ENCODE measurements at places on chromosomes 16 and 17.

- DNase-seq = no peak
Observed at GRCh38 chr17:72569148-72569946, 448.5 kb downstream of the SOX9 start.

- DNase-seq = no peak
Observed at GRCh38 chr16:67392301-67393059, 818 bp downstream of the TPPP3 start.

GRCh38 chr17:32492648-32493289 is 6.0 kb downstream of the CDK5R1 start:
- no peak for DNase-seq

GRCh38 chr16:89784406-89784805 is 32.0 kb downstream of the FANCA start:
- DNase-seq = no peak

- DNase-seq = peak; percentile 54
Observed at GRCh38 chr17:18980682-18981334, 23.8 kb downstream of the FAM83G start.

DNA sequence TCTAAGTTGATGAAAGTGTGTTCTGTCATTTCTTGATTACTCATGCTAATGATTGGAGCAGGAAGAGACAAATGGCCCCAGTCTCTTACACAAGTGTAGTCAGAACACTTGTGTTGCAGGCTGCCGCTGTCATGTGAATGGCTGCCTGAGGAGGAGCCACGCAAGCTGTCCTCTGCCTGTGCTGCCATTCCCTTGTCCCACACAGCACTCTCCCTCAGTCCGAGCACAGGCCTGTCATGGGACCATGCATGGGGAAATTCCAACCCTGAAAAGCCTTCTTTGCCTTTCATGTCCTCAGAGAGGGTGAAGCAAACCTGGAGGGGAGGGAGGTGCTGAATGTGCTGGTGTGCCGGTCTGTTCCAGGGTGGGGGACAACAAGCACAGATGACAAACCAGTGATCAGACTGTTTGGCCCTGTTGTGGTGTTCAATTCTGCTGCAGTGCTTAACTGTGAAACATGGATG is 109.4 kb downstream of the MRTFB start:
- no peak for DNase-seq

DNA sequence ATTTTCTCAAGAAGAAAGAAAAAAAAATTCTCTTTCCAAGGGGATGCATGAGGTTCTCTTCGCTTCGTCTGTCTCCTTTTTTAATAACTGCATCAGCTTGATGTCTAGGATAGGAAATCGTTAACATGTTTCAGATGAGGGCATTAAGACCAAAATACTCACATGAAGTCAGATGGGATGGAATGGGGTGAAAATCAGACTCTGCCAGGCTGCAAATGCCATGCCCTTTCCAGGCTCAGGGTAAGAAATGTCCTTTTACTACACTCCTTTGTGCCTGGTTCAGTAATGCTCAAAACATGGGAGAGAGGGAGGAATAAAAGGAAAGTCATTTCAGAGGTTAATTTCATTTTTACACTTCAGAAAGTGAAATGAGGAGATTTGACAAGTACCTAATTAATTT is 21.7 kb upstream of the ERCC4 start:
- no peak for DNase-seq

DNA sequence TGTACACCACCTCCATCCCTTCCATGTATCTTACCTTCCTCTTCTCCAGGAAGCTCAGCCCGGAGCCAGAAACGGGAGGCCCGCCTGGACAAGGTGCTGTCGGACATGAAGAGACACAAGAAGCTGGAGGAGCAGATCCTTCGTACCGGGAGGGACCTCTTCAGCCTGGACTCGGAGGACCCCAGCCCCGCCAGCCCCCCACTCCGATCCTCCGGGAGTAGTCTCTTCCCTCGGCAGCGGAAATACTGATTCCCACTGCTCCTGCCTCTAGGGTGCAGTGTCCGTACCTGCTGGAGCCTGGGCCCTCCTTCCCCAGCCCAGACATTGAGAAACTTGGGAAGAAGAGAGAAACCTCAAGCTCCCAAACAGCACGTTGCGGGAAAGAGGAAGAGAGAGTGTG is 756 bp upstream of the MVP start:
- no peak for DNase-seq

GRCh38 chr16:66832661-66833305 is 2.0 kb upstream of the NAE1 start:
- DNase-seq = no peak

- DNase-seq = no peak
Observed at GRCh38 chr17:37291351-37291750, 84.4 kb upstream of the C17orf78 start.

- DNase-seq = no peak
Observed at GRCh38 chr16:11164482-11165270, 91.3 kb downstream of the SOCS1 start.

GRCh38 chr16:14564861-14565687 is 65.0 kb downstream of the PARN start:
- peak; percentile 8 for DNase-seq

DNA sequence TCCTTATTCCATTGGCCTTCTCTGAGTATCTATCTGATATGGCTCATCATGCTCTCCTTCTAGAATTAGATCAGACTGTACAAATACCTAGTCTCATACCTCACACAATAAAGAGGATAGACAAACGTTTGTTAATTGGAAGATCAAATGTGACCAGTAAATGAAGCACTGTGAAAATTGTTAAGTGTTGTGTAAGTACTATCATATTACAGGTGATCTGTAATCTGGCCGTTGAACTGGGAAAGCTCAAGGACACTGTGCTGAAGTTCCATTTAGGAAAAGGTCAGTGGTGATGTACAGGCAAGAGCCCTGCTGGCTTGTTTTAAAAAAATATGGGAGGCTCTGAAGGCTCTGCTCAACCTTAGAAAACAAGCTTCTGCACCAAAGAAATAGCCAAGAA is 38.5 kb upstream of the CORO6 start:
- DNase-seq = no peak

DNA sequence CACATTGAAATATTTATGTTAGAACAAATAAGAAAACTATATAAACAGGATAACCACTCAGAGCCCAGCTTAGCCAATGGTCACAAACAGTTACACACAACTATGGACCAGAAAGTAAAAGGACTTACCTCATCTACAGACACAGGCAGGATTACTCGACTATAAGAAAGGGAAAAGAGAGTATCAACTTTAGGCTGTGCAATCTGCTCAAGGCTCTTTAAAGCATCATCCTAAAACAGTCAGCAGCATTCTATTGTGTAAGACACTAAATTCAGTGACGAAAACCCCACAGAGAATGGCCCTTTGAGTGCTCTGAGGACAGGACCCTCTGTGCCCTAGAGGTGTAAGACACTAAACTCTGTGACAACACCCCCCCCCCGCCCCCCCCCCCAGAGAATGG is 4.2 kb downstream of the PITPNA start:
- DNase-seq = no peak

DNA sequence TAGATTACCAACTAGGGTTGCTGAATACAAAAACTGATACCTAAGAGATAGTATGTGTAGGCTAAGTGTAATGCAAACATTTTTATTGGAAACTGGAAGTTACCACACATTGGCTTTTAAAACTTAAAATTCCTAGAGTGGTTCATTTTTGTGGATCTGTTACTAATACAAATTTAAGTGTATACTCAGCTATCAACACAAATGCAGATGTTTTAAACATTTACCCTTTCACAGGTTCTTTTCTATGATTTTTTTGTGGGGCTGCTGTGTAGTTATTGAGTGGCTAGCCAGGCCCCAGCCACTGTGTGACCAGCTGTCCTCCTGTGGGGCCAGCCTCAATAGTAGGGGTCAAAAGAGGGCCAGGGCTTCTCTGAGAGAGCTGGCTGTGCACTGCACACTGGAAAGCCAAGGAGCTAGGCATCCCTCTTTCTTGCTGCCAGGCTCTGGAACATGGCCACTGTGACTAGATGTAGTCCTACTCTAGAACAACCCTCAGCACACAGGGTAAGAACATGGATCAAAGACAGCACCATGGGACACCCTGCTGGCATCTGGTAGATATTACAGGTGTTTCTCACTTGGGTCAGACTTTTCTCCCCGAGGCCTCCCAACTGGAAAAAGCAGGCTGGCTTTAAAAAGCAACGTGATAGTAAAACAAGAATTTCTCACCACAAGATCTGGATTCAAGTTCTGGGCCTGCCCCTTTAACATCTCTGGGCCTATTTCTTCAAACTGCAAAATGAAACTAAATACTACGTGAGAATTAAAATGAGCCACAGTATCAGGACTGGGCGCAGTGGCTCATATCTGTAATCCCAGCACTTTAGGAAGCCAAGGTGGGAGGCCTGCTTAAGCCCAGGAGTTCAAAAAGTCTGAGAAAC is 7.3 kb upstream of the VEZF1 start:
- peak; percentile 81 for DNase-seq

DNA sequence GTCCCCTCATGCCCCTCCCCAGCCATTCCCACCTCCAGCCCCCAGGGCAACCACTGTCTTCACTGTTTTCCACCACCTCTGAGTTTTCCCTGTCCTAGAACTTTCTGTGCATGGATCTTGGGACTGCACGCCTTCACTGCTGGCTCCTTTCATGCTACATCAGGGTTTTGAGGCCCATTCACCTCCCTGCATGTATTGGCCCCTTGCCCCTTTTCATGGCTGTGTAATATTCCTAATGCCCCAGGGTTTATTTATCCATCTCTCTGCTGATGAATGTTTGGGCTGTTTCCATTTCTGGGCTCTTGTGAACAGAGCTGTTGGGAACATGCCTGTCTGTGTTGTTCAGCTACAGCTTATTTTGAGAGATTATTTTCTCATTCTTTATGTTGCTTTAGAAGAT is 205.0 kb downstream of the RBFOX3 start:
- DNase-seq = no peak

- no peak for DNase-seq
Observed at GRCh38 chr16:81706327-81707295, 72.5 kb upstream of the PLCG2 start.

GRCh38 chr16:11716336-11716735 is 26.3 kb downstream of the TXNDC11 start:
- no peak for DNase-seq

- DNase-seq = no peak
Observed at GRCh38 chr17:2719861-2720260, 8.3 kb upstream of the CLUH start.

- no peak for DNase-seq
Observed at GRCh38 chr17:33990943-33991706, 264.0 kb upstream of the CCL2 start.

- DNase-seq = no peak
Observed at GRCh38 chr16:47949714-47950113, 206.1 kb downstream of the ABCC12 start.

GRCh38 chr16:16197331-16197730 is 26.0 kb downstream of the ABCC6 start:
- DNase-seq = no peak

GRCh38 chr17:81931557-81932332 is 4.2 kb upstream of the MAFG start:
- no peak for DNase-seq

- DNase-seq = no peak
Observed at GRCh38 chr16:49600536-49600935, 226.9 kb downstream of the C16orf78 start.

GRCh38 chr16:26295625-26296304 is 604.0 kb downstream of the HS3ST4 start:
- no peak for DNase-seq

DNA sequence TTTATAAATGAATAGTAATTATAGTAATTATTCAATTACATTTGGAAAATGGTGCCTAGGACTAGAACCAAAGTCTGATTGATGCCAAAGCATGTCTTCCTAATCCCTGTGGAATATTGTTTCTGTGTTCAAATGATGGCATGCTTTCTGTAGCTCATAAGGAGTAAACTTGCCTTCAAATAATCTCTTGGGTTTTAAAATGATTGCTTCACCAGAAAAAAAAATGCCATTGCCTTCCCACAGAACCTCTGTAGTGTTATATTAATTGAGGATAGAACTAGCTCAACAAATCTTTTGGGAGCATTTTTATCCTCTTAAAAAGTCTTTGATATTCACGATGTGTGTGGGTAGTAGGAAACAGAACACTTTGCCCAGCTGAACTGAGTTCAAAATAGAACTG is 7.7 kb upstream of the TMEM100 start:
- DNase-seq = no peak

- DNase-seq = no peak
Observed at GRCh38 chr16:82864332-82865040, 237.7 kb downstream of the CDH13 start.

GRCh38 chr17:5033352-5034015 is 1.7 kb downstream of the SLC52A1 start:
- no peak for DNase-seq

DNA sequence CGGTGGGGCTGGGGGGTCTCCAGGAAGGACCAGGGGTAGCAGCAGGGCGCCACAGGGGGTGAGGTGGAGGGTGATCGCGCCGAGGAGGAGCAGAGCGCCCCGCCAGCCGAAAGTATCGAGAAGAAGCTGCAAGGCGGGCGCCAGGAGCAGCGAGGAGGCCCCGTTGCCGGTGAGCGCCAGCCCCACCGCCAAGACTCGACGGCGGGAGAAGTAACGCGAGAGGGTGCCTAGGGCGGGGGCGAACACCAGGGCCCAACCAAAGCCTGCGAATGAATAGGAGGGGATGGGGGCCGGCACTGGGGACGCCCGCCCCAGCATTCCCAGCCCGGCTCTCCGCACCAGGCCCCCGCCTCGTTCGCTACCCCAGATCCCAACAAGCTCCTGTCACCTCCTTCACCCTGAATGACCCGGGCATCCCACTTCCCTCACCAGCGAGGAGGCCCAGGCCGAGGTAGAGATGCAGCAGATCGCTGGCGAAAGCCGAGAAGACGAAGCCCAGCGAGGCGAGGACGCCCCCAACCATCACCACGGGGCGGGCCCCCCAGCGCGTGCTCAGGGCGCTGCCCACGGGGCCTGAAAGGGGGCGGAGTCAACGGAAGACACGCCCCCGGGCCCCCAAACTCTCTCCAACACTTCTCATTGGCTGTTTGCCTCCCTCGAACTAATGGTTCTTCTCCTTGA is 1.3 kb downstream of the SLC16A11 start:
- DNase-seq = no peak

DNA sequence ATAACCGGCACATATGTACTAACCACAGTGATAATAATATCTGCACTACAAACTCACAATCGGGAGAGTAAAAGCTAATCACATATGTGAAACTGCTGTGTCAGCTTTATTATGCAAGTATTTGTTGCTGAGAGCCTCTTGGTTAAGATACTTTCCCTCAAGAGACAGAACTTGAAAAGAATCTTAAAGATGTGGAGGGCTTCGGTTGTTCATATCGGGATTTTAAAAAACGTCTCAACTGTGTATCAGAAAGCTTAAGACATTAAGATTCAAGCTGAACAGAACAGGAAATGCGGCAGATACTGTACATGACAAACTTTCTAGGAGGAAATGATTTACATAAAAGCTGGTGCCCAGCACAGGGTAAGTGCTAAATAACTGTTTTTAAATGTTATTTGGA is 27.5 kb upstream of the HLF start:
- DNase-seq = no peak

GRCh38 chr16:79339863-79340262 is 260.7 kb downstream of the MAF start:
- DNase-seq = no peak

- peak; percentile 77 for DNase-seq
Observed at GRCh38 chr16:56506941-56507340, 12.9 kb downstream of the BBS2 start.

All from fibroblast of skin of back (primary cell).